GM18507 (cell line): ENCODE measurements at places on chromosomes 16 and 17.

DNA sequence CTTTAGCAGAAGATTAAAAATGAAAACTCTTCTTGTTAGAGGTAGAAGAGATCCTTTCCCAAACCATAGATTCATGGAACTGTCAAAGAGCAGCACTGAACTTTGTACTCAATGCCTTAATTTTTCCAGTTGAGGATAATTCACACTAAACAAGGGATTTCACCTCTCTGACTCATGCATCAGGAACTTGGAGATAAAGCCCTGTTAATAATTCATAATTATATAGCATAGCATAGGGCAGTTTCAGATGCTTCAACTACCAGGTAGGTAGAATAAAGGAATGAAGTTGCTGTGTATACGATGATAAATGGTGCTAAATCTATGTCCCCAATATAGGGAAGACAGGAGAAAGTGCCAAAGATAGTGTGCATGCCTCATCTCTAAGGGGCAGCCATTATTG lies 450.4 kb downstream of the MAF start:
- DNase-seq = no peak

GRCh38 chr16:84555418-84556196 lies 51.1 kb upstream of the MEAK7 start:
- no peak for DNase-seq

DNA sequence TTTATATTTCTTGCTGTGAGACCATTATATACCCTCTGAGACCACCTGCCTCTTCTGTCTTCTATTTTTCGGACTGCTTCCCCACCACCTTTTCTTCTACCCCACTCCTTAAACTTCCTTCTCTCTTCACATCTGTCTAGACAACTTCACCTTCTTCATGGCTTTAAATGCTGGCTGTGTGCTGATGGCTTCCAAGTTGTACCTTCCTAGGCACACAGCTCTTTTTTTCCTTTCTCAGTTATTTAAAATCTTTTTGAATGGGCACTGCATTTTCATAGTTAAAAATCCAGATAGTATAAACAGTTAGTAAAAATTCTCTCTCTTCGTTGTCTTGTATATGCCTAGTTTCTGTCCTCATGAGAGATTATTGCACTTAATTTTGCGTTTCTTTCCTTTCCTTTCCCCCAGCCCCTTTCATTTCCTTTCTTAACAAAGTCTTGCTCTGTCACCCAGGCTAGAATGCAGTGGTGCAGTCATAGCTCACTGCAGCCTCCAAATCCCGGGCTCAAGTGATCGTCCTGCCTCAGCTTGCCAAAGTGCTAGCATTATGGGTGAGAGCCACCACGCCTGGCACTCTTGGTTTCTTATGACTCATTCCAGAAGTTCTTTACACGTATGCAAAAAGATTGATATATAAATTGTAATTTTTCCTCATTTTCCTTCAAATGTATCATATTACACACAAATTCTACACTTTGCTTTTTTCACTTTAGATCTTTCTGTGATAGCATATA lies 114.3 kb downstream of the NPIPB5 start:
- no peak for DNase-seq

- no peak for DNase-seq
Observed at GRCh38 chr16:1791256-1791942, 2.1 kb downstream of the IGFALS start.

- DNase-seq = no peak
Observed at GRCh38 chr17:36949461-36949927, 740 bp downstream of the AATF start.
